ENCODE measurements at places on chromosomes 3 and 15.

GRCh38 chr3:99473321-99473751 lies 165.1 kb upstream of the COL8A1 start:
- no peak for DNase-seq

DNA sequence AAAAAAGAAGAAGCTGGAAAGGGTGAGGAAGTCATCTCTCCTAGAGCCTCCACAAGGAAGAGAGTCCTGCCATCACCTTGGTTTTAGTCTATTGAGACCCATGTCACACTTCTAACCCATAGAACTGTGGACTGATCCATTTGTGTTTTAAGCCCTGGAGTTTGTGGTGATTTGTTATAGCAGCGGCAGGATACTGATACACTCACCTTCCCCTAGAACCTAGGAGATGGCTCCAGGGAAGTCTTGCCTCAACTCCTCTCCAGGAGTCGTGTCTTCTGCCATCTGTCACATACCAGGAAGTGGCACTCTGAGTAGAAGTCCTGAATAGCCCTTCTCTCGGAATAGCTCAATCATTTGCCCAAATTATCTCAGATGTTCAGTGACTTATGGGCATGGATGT lies 14.6 kb upstream of the APBA2 start:
- no peak for DNase-seq

DNA sequence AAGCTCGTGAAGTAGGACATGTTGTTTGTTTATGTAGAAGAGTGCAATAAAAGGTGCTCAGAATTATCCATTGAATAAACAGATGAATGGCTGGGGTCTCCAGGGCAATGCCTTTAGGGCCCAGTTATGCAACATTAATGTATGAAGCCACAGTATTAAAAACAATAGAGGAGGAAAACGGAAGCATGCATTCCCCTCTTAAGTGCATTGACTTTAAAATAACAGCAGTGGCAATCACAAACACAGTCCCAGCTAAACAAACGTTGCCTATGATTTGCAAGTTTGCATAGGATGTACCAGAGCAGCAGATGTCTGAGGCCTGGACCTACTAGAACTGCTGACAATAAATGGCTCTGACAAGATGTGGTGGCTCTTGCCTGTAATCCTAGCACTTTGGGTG lies 60.6 kb upstream of the GCNT3 start:
- DNase-seq: no peak

- no peak for DNase-seq
Observed at GRCh38 chr3:42773409-42773751, 327 bp upstream of the CCDC13 start.

DNA sequence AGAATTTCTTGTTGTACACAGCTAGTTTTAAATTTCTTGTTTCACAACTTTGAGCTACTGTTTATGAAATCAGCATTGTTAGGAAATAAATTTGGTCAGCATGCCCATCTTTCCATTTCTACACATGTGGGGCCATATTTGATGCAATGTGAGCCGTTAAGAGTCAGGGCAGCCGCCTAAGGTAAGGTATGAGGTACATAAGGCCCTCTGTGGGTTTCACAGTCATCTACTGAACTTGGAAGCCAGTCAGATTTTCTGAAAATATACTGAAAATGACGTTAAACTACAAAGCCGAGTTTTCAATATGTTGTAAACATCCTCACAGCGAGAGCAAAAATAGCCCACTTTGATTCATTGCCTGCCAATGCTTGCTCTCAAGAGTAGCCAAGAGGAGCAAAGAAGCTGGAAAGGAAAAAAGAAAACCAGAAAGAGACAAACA lies 94.7 kb upstream of the PDZRN3 start:
- DNase-seq: no peak

GRCh38 chr3:184724699-184725098 lies 12.8 kb upstream of the MAGEF1 start:
- no peak for DNase-seq

- no peak for DNase-seq
Observed at GRCh38 chr3:96354742-96355141, 459.7 kb upstream of the EPHA6 start.

- DNase-seq: no peak
Observed at GRCh38 chr3:122405015-122405414, 10.8 kb downstream of the WDR5B start.
